Stimulated activated CD4-positive, alpha-beta T cell treated with anti-CD3 and anti-CD28 coated beads, Interleukin-12 subunit alpha, Interleukin-12 subunit beta, amount 100 ng/mL, for 4 hours (primary cell): ENCODE measurements at places on chromosomes 2 and 18.

GRCh38 chr2:102181919-102182635 lies 4.7 kb upstream of the IL1RL2 start:
- no peak for DNase-seq

DNA sequence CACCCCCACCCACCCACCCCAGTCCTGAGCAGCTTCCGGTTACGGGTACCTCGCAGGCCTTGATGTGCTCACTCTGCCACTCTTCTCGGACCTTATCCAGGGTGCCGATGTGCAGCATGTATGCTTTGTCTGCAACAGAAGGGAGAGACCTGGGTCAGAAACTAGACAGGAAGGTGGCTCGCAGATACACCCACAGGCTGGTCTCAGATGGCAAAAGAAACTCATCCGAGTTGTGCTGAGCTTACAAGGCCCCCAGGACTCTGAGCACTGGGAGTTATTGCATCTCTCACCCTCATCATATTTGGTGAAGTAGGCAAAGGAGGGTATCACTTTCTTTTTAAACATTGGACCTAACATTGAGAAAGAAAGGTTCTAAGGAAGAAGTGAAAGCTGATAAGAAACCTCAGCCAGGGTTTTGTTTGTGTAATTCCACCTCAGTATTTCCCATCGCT lies 30.6 kb upstream of the EPG5 start:
- DNase-seq, result peak; percentile 9

DNA sequence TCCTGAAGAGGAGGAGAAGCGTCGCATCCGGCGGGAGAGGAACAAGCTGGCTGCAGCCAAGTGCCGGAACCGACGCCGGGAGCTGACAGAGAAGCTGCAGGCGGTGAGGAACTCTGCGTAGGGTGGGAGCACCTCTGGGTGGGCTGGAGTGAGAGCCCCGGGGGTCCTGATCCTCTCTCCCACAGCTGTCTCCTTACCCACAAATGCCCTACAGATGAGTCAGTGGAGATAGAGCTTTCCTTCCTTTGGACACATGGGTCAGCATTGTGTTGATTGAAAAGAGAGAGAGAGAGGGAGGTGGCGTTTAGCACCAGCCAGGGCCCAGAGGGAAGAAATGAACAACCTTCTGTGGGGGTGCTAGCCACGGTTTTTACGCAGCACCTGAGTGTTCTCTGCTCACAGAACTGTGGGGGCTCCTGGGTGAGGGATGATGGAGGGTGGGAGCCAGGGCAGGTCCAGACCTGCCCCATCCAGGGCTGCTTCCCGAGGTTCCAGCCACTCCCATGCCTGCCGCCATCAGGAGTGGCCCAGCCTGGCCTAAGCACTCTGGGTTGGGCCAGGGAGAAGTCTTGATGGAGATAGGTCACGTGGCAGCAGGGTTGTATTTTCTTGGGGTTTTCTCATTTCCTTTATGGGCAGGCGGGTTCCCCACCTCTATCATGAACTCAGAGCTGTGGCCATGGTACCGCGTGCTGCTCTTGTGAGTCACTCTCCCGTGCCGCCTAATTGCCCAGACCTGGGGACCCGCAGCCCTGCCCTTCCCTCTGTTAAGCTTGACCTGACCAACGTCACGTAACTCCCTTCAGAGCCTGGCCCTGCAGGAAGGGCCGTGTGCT lies 16.3 kb downstream of the FOSL2 start:
- DNase-seq, result peak; percentile 43

GRCh38 chr2:238079874-238080327 lies 19.1 kb downstream of the SCLY start:
- no peak for DNase-seq

DNA sequence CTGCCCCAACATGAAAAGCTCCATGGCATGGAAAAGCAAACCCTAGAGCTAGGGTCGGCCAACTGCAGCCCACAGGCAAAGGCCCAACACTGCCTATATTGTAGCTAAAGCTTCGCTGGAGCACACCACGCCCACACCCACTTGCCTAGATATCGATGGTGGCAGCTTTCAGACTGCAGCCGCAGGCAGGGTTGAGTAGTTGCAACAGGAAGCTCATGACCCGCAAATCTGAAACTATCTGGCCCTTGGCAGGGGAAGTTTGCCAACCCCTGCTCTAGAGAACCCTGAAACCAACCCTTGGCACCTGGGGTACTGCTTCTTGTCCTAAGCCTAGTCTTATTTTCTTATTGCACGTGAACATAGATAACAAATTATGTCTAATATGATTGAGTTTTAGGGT lies 250.0 kb downstream of the SOX11 start:
- DNase-seq, result no peak

DNA sequence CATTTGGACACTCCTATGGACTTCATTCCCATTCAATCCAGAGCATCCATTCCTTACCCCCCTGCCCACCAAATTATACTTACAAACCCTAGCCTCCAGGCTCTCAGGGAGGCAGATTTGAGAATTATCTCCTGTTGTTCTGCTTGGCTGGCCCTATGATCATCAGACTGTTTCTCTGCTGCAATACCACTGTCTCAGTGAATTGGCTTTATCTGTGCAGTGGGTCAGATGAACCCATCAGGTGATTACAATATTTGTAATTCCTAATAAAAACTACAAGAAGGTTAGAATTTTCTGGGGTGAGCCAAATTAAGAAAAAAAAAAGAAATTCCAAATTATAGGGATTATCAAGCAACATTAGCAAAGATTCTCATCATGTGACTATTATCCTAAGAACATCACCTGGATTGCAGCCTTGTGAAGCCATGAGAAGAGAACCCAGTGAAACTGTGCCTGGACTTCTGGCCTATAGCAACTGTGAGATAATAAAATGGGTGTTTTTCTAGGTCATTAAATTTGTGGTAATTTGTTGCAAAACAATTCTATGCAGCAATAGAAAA lies 17.8 kb upstream of the SLC25A52 start:
- no peak for DNase-seq

- no peak for DNase-seq
These were observed 252.7 kb downstream of the ZEB2 start for GRCh38 chr2:144267239-144267638.

- DNase-seq, result no peak
These were observed 150.1 kb upstream of the RIOK3 start for GRCh38 chr18:23302851-23303527.

DNA sequence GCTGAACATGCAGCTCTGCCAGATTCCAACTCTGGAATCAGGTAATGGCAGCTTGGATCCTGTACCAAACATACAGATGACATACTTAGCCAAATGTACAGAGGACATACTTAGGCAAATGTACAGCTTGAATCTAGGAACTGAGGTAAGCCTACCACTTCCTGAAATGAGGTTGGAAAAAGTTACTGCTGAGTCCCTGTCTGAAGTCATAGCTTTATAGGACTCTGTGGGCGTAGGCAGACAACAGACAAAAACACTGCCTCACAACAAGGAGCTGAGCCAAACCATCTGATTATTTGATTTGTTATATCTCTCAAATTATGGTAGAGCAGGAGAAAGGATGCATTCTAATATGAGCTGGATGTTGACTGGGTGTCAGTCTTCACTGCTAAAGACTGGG lies 290.2 kb upstream of the TCF4 start:
- DNase-seq, result no peak
